ENCODE measurements at places on chromosomes 11 and 22.

DNA sequence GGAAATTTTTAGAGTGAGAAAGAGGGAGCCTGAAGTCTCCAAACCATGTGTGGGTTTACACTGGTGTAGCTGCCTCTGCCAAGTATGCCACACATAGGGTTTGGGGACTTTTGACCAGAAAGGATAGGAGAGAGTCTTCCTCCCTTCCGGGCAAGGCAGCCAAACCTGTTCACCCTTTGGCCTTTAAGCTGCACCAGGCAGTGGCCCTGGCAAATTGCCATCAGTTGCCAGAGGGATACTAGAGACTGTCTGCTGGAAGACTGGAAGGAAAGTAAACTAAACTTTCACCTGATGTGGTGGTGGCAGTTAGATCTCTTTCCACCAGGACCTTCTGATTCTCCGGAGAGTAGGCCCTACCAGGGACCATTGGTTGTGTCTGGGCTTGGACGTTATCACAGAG lies 1263.2 kb downstream of the FAM181B start:
- no peak for DNase-seq

GRCh38 chr11:128089962-128090361 lies 497.4 kb downstream of the ETS1 start:
- no peak for DNase-seq

- no peak for DNase-seq
Observed at GRCh38 chr11:112306230-112306629, 45.6 kb upstream of the PLET1 start.

DNA sequence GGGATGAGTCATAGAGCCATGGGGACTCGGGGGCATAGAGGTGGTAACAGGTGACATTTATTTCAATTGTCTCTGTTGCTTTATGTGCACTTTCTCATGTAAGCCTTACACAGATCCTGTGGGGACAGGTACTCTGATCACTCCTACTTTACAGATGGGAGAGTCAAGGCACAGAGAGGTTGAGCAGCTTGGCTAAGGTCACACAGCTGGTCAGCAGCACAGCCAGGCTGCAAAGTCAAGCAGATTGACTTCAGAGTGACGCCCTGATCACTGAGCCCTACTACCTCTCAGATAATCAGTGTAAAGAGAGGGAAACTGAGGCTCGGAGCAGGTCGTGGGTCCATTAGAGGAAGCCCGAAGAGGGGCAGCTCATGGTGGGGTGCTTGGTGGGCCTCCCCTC lies 3.5 kb downstream of the TMPRSS6 start:
- DNase-seq, result no peak

DNA sequence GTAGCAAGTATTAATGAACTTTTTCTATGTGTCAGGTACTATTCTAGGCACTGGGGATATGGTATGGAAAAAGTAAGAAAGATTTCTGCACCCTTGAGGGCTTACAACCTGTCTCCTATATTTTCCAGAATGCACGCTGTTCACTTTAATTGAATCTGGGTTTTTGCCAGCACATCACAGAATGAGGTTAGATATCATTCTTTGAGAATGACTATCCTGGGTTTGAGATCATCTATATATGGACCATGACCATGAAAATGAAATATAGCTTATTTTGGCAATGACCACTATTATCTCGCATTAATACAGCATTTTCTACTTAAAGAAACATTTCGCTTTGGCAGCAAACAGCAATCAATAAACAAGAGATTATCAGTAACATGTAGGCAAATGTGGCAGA lies 46.9 kb downstream of the C11orf71 start:
- no peak for DNase-seq

DNA sequence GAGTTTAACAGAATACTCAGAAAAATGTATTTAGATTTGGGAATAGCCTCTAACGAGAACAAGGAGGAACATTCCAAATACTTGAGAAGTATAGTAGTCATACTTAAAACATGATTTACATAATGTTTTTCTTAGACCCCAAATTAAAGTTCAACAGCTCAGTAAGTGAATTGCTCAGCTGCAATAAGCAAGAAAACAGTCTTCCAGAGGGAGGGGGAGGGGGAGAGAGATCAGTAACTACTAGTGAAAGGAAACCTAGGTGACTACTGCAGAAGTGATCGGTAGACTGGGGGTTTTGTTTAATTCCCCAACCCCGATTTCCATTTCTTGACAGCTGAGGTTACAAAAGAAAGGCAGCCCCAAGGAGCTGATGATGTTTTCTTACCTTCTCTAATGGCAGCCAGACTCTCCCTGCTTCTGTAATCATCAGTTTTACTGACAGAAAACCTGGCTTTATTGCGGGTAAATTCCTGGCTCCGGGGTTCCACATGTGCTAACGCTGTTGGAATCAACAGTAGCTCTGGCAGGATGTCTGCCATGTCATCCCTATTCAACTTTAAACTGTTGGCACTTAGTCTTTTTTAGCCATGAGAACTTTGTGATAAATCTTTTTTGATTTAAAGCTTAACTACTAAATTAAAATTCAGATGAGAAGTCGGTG lies 82.4 kb upstream of the BIRC3 start:
- DNase-seq, result no peak

GRCh38 chr11:130214861-130215530 lies 55.4 kb downstream of the ST14 start:
- DNase-seq, result no peak

- no peak for DNase-seq
Observed at GRCh38 chr11:120122924-120123683, 14.8 kb downstream of the TRIM29 start.

DNA sequence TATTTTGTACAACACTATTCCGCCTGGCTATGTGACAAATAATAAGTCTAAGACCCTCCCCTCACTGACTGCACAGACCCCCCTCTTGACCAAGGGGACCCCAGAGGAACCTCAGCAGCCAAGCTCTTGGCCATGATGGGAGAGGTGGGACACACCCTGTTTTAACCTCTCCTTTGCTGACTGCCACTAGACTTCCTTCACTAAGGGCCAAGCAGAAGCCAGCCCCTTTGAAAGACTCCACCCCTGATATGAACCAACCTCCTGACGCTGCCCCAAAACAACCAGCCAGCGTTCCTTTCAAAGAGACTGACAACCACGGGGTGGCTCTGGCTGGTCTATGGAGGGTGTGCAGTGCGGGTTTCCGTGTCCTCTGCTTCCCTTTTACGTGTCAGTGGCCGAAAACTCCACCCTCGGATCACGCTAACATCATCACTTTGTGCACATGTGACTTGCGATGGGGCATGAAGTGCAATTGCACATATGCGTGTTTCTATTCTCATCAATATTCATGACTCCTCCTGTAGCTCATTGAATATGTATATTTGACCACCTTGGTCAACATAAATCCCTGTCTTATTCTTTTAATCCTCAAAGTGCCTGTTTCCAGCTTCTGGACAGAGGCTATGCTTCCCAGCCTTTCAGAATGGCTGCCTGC lies 643.9 kb downstream of the TBC1D22A start:
- DNase-seq, result no peak

GRCh38 chr11:27735281-27735680 lies 35.0 kb upstream of the BDNF start:
- DNase-seq, result no peak

DNA sequence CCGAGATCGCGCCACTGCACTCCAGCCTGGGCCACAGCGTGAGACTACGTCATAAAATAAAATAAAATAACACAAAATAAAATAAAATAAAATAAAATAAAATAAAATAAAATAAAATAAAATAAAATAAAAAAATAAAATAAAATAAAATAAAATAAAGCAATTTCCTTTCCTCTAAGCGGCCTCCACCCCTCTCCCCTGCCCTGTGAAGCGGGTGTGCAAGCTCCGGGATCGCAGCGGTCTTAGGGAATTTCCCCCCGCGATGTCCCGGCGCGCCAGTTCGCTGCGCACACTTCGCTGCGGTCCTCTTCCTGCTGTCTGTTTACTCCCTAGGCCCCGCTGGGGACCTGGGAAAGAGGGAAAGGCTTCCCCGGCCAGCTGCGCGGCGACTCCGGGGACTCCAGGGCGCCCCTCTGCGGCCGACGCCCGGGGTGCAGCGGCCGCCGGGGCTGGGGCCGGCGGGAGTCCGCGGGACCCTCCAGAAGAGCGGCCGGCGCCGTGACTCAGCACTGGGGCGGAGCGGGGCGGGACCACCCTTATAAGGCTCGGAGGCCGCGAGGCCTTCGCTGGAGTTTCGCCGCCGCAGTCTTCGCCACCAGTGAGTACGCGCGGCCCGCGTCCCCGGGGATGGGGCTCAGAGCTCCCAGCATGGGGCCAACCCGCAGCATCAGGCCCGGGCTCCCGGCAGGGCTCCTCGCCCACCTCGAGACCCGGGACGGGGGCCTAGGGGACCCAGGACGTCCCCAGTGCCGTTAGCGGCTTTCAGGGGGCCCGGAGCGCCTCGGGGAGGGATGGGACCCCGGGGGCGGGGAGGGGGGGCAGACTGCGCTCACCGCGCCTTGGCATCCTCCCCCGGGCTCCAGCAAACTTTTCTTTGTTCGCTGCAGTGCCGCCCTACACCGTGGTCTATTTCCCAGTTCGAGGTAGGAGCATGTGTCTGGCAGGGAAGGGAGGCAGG lies at the start of gene GSTP1:
Gene GSTP1 (plus strand): TSS at position 566 of the 958 bp plus-strand sequence. CDS start 32 bp downstream, at position 598.
- peak; percentile 91 for DNase-seq

DNA sequence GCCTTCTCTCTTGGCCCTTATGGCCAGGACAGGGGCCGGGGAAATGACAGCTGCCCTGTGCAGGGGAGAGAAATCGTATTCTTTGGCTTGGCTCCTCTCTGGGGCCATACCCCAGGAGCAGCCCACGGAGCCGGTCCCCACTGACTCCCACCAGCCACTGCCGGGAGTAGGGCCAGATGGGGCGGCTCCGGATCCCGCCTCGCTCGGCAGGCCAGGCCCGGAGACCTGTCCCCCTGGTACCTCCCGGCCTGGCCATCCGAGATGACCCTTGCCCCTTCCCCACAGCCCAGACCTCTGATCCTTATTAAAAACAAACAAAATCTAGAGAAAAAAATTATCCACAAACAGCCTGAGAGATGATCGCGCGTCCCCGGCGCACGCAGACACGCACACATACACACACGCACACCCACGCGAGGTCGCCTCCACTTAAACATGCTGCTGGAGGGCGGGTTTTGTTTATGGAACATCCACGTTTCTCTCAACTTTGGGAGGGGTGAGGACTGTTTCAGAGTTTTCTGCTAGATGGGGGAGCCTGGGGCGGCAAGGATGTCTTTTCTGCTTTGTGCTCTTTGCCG lies 59.1 kb downstream of the IGLL1 start:
- peak; percentile 72 for DNase-seq

DNA sequence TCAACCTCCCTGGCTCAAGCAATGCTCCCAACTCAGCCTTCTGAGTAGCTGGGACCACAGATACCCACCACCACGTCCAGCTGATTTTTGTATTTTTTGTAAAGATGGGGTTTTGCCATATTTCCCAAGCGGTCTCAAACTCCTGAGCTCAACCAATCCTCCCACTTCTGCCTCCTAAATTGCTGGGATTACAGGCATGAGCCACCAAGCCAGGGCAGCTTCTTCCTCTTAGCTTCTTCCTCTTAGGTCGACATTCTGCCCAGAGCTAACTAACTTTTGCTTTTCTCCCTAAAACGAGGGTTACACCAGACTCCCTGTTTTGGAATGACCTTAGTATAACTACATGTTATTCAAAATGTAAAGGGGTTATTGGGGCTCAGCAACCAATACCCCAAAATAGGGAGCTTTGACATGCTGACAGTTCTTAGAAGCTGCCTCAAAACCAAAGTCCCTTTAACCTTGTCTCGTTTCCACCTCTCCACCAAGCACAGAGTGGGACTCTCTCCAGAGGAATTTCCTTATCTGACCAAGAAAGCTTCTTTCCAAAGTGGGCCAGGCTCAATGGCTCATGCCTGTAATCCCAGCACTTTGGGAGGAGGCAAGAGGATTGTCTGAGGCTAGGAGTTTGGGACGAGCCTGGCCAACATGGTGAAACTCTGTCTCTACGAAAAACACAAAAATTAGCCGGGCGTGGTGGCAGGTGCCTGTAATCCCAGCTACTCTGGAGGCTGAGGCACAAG lies 7.0 kb downstream of the HPS5 start:
- no peak for DNase-seq

GRCh38 chr11:10396771-10397170 lies 58.3 kb upstream of the AMPD3 start:
- no peak for DNase-seq

DNA sequence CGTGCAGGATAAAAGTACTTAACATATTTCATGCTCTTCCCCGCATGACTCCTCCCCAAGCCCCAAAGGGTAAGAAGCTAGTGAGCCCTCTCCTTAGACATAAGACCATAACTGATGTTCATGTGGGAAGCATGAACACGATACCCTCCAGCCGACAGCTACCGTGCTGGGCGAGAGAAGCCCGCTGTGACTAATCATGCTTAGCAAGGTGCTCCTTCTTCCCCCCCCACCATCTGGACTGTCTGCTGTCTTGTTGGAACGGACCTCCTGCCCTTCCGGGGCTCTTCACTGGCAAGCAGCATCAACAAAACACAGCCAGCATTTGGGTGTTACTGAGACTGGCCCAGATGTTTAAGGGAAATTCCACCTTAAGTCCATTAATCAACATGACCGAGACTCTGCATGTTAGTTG lies 200.6 kb downstream of the DBX1 start:
- DNase-seq, result no peak

- peak; percentile 14 for DNase-seq
Observed at GRCh38 chr11:111460856-111461255, 51.3 kb downstream of the BTG4 start.

- DNase-seq, result no peak
Observed at GRCh38 chr11:131033151-131033651, 116.9 kb upstream of the SNX19 start.

DNA sequence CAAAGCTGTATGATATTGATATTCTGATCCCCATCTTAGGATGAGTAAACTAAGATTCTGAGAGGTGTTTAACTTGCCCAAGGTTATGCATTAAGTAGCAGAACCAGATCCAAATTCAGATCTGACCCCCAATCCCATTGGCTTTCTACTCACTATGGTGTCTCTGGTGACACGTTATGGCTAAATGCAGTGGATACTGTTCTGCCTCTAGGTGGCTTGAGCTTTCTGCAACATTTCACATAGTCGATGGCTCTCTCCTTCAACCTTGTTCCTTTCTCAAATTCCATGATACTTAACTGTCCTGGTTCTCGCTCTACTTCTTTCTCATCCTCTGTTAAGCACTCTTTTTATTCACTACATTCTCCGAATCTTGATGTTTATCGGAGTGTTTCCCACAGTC lies 9.4 kb downstream of the C11orf97 start:
- no peak for DNase-seq

DNA sequence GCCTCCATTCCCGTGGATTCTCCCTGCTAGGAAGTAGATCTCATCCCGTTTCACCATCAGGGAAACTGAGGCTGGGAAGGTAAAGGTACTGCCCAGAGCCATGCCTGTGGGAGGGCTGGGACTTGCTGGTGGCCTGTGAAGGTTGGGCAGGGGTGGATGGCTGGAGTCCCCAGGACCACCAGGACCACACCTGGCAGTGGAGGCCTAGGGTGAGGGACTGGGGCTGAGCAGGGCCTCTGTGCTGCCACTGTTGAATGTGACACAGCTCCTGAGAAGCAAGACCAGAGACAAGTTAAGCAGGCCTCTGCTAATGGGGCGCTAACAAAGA lies 26.2 kb upstream of the PRODH start:
- no peak for DNase-seq

DNA sequence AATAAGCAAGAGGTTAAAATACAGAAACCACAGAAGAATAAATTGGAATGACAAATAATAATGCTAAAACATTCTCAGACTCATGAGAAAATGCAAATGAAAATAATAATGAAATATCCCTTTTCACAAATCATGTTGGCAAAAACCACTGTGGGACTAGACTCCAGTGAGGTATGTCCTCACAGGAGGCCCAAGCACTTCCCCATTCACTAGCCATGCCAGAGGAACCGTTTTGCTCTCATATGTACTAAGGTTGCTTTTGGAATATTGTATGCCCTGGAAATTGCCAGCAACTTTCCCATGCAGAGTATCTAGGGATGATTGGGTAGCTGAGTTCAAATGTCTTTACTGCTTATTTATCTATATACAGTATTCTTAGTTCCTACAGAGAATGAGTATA lies 106.2 kb upstream of the CHORDC1 start:
- DNase-seq, result no peak

All from brain (organoid and tissue), 16 donors.